ENCODE measurements at places on chromosomes 1 and 21.

DNA sequence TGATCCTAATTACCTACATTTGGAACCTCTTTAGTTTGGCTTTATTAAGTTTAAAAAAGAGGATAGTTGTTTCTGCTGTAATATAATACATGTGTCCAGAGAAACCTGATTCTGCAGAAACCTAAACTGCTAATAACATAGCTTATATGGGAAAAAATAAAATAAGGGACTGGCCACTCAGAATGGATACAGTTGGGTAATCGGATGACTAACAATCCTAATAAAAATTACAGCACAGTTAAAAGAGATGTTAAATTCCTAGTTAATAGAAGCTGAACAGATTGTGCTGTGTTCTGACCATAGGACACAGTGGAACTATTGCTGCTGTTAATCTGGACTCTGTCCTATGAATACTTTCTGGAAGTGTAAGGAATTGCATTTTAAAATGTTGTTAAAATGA is 16.0 kb downstream of the ARV1 start:
- DNase-seq, result no peak

GRCh38 chr21:38660333-38661196 is 145.2 kb upstream of the ETS2 start:
- no peak for DNase-seq

GRCh38 chr1:244965185-244966030 is 101.1 kb upstream of the HNRNPU start:
- DNase-seq, result no peak

DNA sequence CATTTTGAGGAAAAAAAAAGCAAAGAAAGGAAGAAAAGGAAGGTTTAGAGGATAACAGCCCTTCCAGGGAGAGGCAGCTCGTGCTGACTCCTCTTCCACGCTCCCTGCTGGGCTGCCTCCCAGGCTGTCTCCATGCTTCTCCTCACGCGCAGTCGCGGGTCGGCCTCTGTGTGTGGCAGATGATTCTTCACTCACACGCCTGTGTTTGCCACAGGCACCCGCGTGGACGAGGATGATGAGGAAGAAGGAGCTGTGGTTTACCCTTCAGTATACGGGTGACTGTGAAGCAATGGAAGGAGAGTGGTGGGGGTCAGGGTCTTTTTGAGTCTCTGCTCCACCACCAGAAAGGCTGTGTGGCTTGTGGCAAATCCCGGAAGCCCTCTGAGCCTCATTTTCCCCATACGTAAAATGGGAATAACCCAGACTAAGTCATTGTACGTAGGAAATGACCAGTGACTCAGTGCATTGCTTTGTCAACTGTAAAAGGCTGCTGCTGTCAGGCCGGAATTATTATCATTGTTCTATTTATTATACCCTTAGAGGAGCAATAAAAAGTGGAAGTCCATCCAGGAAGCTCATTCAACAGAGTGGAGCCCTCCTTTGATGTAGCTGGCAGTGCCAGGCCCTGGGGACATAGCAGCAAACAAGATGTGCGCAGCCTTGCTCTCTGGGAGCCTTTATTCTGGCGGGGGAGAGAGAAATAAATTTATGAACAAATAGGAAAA is 11.9 kb upstream of the SH2D2A start:
- no peak for DNase-seq

DNA sequence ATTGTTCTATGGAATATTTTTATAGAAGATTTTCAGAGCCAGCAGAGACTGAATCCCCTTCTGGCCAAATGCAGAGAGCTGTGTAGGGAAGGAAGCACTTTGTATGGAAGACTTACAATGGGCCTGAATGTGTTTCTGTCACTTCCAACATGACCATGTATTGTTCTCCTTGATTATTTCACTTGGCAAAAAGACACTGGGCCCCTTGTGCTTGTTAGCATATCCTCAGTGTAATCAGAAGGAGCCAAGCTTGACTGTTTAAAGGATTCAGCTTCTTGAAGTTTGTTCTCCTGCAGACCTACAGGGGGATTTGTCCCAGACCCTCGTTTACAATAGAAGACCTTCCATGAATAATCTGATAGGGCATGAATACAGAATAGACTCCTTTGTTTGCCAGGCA is 48.1 kb upstream of the UBE2U start:
- no peak for DNase-seq

GRCh38 chr1:244304156-244304555 is 147.6 kb downstream of the ADSS2 start:
- no peak for DNase-seq

GRCh38 chr1:154802982-154803920 is 66.8 kb downstream of the KCNN3 start:
- no peak for DNase-seq

DNA sequence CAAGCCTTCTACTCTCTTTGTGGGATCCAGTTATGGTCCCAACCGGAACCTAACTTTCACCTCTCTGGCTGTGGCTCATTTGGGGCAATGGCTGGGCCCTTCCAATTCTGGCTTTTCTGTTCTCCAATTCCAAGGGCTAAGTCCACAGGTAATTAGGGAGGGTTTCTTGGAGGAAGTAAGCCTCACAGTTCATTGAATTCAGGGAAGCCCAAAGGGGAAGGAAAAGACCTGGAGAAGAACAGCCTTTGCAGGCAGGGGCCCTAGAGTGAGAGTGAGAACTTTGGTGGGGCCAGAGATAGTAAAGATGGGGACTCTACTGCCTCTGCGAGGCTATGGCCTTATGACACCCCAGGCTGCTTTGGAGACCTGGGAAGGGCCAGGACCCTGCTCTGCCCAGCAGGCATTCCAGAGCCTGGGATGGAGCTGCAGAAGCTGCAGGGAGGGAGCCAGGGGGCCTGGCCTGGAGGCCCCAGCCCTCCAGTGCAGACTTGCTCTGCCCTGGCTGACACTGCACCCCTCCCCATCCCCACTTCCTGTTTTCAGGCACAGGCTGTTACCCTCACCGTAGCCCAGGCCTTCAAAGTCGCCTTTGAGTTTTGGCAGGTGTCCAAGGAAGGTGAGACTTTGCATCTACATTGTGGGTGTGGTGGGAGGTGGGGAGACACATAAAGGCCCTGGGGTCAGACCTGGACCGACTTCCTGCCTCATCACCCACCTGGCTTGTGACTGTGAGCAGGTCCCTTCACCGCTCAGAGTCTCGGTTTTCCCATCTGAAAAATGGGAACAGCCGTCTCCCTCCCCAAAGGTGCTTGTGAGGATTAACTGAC is 18.9 kb downstream of the LDLRAP1 start:
- DNase-seq, result peak; percentile 70

Data from stimulated activated CD8-positive, alpha-beta memory T cell treated with anti-CD3 and anti-CD28 coated beads, Interleukin-12 subunit alpha, Interleukin-12 subunit beta, amount 100 ng/mL, for 1 hour (primary cell).